ENCODE measurements at places on chromosomes 13 and 19. TPM values are rescaled to one million over a fixed set of nuclear protein-coding genes. Genes with fewer than 3 reads are reported as not detected.

The CD22 gene
- 5.6 TPM for total RNA-seq

The ZNF823 gene
- total RNA-seq = 5.4 TPM

The PLK5 gene
- total RNA-seq = not detected

The TUBB4A gene
- 0.42 TPM for total RNA-seq

The CLEC17A gene
- 0.42 TPM for total RNA-seq

The PSG3 gene
- not detected for total RNA-seq

The ZIM2 gene
- total RNA-seq = 0.33 TPM

The LRRC8E gene
- not detected for total RNA-seq

The RGL3 gene
- 7.7 TPM for total RNA-seq

The TPGS1 gene
- total RNA-seq = 21.0 TPM

The C5AR2 gene
- 2.7 TPM for total RNA-seq

The VN1R2 gene
- not detected for total RNA-seq

The NTF4 gene
- not detected for total RNA-seq

The ANGPTL8 gene
- 0.57 TPM for total RNA-seq

The SIGLECL1 gene
- total RNA-seq = not detected

The EFNA2 gene
- total RNA-seq = not detected

The ANKLE1 gene
- 0.19 TPM for total RNA-seq

The ZNF468 gene
- 9.8 TPM for total RNA-seq

The IL11 gene
- not detected for total RNA-seq

The DCT gene
- 0.32 TPM for total RNA-seq

The PRODH2 gene
- not detected for total RNA-seq

The SDHAF1 gene
- 11.2 TPM for total RNA-seq

The SOX1 gene
- not detected for total RNA-seq

The FSD1 gene
- total RNA-seq = not detected

The PLIN5 gene
- total RNA-seq = 2.8 TPM

The C1QTNF9 gene
- 0.42 TPM for total RNA-seq

The HAUS8 gene
- total RNA-seq = 4.8 TPM

The LAIR2 gene
- total RNA-seq = not detected

The VPS36 gene
- total RNA-seq = 40.7 TPM

The KCNK6 gene
- total RNA-seq = 14.5 TPM

The ZNF93 gene
- 4.2 TPM for total RNA-seq

The CEACAM4 gene
- 2.9 TPM for total RNA-seq

Measured in posterior vena cava (tissue), 2 donors.